D721Med (cell line): ENCODE measurements at places on chromosomes 16 and 17.

- DNase-seq, result no peak
These were observed 24.4 kb downstream of the TBX4 start for GRCh38 chr17:61476476-61477203.

GRCh38 chr17:70059649-70060048 is 15.4 kb upstream of the KCNJ16 start:
- no peak for DNase-seq

DNA sequence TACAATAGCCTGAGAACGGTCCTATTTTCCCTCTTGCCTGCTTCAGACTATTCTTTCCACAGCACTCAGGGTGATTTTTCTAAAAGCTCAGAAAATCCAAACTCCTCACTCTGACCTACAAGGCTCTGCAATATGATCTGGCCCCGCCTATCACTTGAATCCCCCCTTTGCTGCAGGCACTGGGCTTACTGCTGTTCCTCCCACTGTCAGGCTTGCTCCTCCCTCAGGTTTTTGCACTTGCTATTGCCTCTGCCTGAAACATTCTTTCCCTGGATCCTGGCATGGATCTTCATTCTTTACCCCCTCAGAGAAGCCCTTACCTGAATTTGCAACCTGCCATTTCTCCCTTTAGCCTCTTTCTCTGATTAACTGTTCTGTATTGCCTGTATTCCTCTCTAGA is 52.3 kb downstream of the RPGRIP1L start:
- no peak for DNase-seq

DNA sequence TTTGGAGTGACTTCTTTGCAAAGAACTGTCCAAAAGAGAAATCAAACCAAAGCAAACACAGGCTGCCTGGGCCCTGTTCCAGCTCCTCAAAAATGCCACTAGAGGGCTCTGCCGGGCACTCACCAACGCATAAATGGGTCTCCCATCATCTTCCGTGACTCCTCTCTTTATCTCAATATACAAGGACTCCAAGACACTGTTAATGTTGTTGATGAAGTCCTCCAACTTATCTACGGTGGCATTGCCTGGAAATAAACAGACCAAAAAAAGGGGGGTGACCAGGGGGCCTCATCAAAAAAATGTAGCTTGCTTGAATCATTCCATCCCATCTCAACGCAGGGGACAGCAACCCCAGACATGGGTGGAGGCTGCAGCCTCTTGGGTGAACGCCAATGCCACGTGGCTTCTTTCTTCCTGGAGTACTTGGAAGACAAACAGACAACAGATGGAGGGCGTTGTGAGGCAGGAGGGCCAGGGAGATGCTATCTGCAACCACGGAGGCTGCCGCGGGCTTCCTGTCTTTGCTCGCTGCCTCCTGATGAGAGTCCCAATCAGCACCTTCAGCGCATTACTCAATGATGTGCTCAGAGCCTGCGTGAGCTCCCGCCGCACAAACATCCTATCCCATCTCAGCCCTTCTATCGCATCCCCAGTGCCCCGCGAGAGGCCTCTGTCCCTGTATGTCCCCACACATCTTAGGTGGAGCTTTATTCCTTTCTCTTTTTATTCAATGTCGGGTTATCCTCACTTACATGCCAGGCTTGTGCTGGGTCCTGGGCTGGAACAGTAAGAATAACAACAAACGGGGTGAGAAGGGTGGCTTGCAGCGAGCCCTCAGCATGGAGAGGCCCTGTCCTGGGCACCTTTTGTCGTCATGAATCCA is 32.0 kb downstream of the KDM8 start:
- DNase-seq, result no peak

DNA sequence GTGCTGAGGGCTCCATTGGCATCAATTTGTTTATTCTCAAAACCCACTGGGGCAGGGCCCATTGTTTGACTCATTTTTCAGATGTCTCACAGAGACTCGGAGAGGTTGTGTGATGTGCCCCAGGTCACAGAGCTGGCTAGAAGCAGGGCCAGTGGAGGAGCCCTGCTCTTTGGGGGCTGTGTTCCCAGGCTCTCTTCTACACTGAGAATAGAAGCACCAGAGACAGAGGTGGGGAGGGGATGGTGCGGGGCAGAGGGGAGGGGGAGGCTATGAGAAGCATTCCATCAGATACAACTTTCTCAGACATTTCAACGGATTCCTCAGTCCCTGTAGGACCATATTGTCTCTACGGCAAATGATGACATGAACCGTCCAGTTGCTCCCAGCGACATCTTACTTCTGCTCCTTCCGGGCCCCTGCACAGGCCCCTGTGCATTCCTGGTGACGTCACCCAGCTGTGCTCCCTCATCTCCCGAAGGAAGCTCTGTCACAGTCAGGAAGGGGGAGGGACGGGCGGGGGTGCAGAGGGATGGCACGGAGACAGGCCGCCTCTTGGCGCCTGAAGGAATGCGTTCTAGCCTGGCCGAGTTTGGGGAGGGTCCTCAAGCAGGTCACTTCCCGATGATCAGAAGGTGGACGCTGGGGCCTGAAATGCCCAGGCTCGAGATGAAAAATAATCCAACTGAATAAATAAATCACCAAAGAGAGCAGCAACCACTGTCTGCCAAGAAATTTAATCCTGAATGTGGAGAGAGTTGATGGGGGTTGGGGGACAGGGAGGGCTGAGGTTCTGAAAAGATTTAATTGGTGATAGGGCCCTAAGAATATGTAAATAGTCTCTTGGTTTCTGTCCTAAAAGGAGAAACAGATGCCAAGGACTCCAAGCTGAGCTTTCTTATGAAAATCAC is 114.1 kb downstream of the NOG start:
- DNase-seq, result no peak

DNA sequence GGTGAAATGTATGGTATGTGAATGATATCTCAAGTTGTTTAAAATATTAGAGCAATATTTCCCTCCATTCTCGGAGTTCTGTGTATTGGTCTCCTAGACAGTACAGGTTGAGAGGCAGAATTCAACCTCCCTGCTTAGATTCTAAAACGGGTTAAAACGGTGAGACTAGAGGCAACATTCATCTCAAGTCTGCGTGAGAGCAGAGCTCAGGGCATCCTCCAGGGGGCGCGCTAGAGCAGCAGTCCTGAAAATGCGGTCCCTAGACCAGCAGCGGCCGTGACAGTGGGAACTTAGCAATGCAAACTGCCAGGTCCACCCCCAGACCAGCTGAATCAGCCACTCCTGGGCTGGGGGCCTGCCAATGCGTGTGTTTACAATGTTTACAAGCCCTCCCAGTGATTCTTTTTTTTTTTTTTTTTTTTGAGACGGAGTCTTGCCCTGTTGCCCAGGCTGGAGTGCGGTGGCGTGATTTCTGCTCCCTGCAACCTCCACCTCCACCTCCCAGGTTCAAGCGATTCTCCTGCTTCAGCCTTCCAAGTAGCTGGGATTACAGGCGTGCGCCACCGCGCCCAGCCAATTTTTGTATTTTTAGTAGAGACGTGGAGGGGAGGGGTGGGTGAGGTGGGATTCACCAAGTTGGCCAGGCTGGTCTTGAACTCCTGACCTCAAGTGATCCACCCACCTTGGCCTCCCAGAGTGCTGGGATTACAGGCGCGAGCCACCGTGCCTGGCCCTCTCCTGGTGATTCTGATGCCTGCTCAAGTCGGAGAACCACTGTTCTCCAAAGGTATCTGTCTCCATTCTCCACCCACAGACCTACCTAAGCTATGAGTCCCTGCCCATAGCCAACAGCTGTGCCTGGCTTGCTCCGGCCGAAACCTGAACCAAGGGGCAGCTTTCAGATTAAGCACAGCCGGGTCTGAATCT is 24.2 kb downstream of the KLHL36 start:
- peak; percentile 42 for DNase-seq

DNA sequence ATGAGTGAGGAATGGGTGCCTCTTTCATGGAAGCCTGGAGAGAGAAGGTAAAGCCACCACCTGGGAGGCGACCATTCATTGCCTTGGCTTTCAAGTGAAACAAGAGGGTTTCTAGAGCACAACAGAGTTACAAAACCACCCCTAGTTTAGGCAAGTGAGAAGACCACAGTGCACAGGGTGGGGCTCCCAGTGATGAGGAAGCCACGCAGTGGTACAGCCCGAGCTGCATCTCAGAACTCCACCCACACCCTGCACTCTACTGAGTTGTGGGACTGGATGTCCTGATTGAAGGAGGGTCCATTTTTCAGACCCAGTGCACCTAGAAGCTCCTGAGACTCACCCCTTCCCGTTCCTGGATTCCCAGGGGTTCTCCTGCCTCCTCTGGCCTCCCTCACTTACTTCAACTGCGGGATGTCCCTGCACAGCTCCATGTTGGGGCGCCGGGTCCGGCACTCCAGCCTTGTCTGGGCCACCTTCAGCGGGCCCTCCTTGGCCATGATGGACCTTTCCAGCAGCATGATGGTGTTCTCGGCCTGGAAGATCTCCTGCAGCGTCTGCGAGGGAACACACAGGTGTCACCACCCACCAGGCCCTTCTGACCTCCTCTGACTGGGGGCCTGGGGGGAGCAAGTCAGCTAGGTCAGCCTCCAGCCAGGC is 55.1 kb upstream of the EMP2 start:
- no peak for DNase-seq

DNA sequence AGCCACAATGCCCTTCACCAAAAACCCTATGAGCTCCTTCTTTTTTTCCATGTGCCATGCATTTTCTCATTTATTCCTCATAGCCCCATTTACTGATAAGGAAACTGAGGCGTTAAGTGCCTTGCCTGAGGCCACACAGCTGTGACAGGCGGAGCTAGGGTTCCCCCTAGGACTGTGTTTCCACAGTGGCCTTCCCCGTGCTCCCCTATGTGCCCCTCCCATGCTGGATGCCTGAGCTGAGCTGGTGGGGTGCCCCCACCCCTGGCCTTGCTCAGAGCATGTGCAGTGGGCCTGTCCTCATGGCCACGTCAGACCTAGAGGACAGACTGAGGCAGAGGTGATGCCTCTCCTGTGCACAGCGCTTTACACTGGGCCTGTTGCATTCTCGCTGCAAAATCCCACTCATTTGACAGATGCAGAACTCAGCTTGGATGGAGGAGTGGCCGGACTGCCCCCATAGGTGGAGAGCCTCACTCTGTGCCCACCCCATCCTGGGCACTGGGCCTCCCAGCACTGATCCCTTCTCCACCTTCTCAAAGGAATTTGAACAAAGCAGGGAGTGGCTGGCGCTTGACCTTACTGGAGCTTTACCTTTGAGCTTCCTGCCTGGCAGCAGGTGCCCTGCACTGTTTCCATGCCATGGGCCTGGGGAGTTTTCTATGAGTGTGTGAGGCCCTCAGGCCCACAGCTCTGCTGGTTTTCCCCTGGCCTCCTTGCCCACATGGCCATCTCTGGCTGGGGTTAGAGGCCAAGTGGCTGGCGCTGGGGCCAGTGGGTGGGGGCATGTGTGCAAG is 2.6 kb downstream of the MAP2K3 start:
- DNase-seq, result no peak
